ENCODE measurements at places on chromosomes 13 and 19. TPM values are rescaled to one million over a fixed set of nuclear protein-coding genes. Genes with fewer than 3 reads are reported as not detected.

DNA sequence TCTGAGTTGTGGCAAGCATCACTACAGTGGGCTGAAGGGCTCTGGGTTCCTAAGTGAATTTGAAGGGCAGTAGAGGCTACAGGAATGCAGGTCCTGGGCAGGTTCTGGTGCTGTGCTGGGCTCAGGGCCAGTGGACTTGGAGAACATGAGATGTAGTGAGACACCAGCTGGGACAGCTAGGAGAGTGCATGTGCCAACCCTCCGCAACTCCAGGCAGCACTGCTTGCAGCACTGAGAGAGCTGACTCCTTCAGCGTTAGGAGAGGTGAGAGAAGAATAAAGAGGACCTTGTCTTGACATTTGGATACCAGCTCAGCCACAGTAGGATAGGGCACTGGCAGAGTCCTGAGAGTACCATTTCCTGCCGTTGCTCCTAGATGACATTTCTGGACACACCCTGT is 739.9 kb upstream of the PRR20A start:
- DNase-seq: no peak

GRCh38 chr19:46718157-46718933 is 1.4 kb upstream of the PRKD2 start:
- no peak for DNase-seq

DNA sequence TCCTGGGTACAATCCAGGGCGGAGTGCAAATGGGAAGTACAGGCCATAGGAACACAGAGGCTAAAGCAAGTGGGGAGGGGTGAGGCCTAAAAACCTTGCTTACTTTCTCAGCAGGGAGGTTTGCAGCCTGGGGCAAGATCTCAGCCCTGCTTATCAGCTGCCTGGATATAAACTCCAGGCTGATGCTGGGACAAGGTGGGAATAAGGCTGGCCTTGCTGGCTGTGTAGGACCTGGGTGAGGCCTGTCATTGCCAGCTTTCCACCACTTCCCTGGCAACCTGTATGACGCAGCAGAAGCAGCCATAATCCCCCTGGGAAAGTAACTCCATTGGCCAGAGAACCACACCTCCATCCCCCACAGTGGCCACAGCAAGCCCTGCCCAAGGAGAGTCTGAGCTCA is 279.1 kb upstream of the ATXN8OS start:
- DNase-seq: no peak

- no peak for DNase-seq
Observed at GRCh38 chr19:30393046-30393445, 20.9 kb downstream of the ZNF536 start.

GRCh38 chr19:18317961-18318800 is 4.7 kb downstream of the LSM4 start:
- no peak for DNase-seq

DNA sequence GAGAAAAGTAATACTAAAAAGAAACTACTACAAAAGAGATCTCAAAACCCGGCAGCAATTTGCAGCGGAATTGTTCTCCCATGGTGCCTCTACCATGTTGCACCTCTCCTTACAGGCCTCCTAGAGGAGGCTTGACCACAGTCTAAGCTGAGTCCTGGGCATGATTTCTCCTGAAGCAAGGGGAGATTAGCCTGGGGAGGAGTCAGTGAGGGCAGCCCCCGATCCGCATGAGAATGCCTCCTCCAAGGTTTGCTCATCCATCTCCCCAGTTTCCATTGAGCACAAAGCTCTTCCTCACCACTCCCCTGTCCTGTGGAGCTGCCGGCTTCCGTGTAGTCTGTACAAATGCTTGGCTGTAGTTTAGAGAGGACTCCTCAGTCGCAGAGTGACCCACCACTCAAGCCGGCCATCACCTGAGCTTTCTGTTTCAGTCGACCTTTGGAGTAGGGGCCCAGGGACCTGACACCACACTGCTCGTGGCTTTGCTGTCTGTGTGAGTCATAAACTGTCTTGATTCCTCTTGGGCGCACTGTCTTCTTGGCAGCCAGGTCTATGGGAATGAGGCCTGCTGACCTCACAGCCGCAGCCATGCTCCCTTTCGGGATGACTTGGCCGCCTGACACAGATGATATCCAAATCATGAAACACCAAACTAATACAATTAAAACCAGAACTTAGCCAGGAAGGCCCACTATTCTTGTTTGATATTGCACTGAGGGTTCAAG is 72.3 kb downstream of the C1QTNF9 start:
- DNase-seq: no peak

DNA sequence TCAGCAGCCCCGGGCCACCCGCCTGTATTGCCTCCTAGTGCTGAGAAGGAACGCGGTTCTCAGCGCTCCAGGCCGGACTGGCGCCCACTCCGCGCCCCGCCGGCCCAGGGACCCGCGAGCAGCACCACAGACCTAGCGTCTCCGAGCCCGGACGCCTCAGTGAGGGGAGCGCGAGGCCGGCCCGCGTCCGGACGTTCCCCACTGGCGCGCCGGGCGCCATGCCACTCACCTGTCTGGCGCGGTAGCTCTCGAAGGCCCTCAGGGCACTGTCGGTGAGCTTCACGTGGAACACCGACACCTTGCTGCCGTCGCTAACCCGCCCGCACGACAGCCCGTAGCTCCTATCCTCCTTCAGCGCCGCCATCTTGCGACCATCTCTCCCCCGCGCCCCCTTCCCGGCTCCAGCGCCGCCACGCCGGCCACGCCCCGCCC is at the start of gene ELL:
TSS of gene ELL (minus strand) at position 379 of the 432 bp plus-strand sequence. CDS start at position 364, 15 bp downstream.
- no peak for DNase-seq

- DNase-seq: no peak
Observed at GRCh38 chr19:48837051-48837524, 797 bp upstream of the HSD17B14 start.

DNA sequence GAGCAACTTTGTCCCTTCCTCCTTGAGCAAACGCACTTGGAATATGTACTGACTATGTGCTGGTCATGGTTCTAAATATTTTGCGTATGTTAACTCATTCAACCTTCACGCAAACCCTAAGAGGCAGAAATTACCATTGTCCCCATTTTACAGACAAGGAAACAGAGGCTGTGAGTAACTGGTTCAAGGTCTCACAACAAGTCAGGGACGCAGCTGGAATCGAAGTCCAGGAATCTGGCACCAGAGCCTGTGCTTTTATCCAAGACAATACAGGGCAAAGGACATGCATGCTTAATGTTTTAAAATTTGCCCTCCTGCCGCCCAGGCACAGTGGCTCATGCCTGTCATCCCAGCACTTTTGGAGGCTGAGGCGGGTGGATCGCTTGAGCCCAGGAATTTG is 5.1 kb downstream of the FXYD5 start:
- DNase-seq: no peak

CYP4F2 gene
- not detected for total RNA-seq

ZNF700 gene
- 29.3 TPM for total RNA-seq

CEACAM20 gene
- not detected for total RNA-seq

N4BP2L1 gene
- total RNA-seq: 15.8 TPM

TTYH1 gene
- total RNA-seq: 3.6 TPM

Measured in urinary bladder (tissue), 4 donors.